ENCODE measurements at places on chromosomes 4 and X. TPM values are rescaled to one million over a fixed set of nuclear protein-coding genes. Genes with fewer than 3 reads are reported as not detected.

The ZNF711 gene
- total RNA-seq = 0.33 TPM

The BTC gene
- not detected for total RNA-seq

The NPY1R gene
- not detected for total RNA-seq

The FAM133A gene
- not detected for total RNA-seq

GRCh38 chrX:137194164-137194563 lies 160.4 kb upstream of the GPR101 start:
- H3K27me3 ChIP-seq = peaks cover 1% of the 10 kb centered on the region
- H3K4me1 ChIP-seq = no peaks in the 10 kb centered on the region
- H3K4me3 ChIP-seq = no peak overlapping the region
- no peaks in the 10 kb centered on the region for H3K36me3 ChIP-seq
- peak; percentile 18 for DNase-seq

DNA sequence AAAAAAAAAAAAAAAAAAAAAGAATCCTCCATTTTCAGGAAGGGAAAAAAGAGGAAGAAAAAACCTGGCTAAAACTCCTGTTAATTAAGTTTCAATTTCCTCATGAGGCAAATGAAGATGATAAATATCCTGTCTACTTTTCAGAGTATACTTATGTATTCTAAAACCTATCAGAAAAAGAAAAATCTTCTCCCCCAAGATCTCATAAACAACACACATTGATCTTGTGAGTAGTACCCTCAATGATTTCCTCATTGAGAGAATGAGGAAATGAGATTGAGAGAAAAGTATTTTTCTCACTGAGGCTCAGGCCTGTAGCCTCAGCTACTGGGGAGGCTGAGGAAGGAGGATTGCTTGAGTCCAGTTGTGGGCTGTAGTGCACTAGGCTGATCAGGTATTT lies 146.7 kb downstream of the TET2 start:
- no peak overlapping the region for H3K27ac ChIP-seq
- no peak for DNase-seq
- no peak overlapping the region for H3K4me3 ChIP-seq
- no peaks in the 10 kb centered on the region for H3K4me1 ChIP-seq
- peaks cover 8% of the 10 kb centered on the region for H3K36me3 ChIP-seq

GRCh38 chr4:8195841-8196458 lies 3.1 kb upstream of the SH3TC1 start:
- peaks cover 20% of the 10 kb centered on the region for H3K4me1 ChIP-seq
- no peak overlapping the region for H3K27ac ChIP-seq
- no peak overlapping the region for H3K4me3 ChIP-seq
- DNase-seq = no peak

GRCh38 chr4:63296773-63297172 lies 1112.5 kb downstream of the TECRL start:
- H3K36me3 ChIP-seq = no peaks in the 10 kb centered on the region
- no peaks in the 10 kb centered on the region for H3K27me3 ChIP-seq
- no peak overlapping the region for H3K27ac ChIP-seq
- H3K4me1 ChIP-seq = no peaks in the 10 kb centered on the region
- no peak for DNase-seq

GRCh38 chr4:113534711-113535110 lies 226.8 kb downstream of the CAMK2D start:
- H3K27ac ChIP-seq = no peak overlapping the region
- peaks cover 41% of the 10 kb centered on the region for H3K36me3 ChIP-seq
- no peaks in the 10 kb centered on the region for H3K27me3 ChIP-seq
- no peak overlapping the region for H3K4me3 ChIP-seq

- no peak for DNase-seq
- peaks cover 19% of the 10 kb centered on the region for H3K36me3 ChIP-seq
- H3K4me3 ChIP-seq = no peak overlapping the region
- no peaks in the 10 kb centered on the region for H3K27me3 ChIP-seq
Measured at GRCh38 chrX:48694776-48695533, 1.6 kb upstream of the SUV39H1 start.

- no peak overlapping the region for H3K27ac ChIP-seq
- no peak for DNase-seq
- H3K27me3 ChIP-seq = peaks cover 7% of the 10 kb centered on the region
- no peaks in the 10 kb centered on the region for H3K36me3 ChIP-seq
Measured at GRCh38 chr4:1759170-1759817, 33.8 kb upstream of the FGFR3 start.

GRCh38 chr4:139209470-139210063 lies 32.5 kb upstream of the ELF2 start:
- no peak overlapping the region for H3K4me3 ChIP-seq
- H3K36me3 ChIP-seq = no peaks in the 10 kb centered on the region
- H3K4me1 ChIP-seq = peaks cover under 1% of the 10 kb centered on the region
- H3K27ac ChIP-seq = no peak overlapping the region
- DNase-seq = no peak

DNA sequence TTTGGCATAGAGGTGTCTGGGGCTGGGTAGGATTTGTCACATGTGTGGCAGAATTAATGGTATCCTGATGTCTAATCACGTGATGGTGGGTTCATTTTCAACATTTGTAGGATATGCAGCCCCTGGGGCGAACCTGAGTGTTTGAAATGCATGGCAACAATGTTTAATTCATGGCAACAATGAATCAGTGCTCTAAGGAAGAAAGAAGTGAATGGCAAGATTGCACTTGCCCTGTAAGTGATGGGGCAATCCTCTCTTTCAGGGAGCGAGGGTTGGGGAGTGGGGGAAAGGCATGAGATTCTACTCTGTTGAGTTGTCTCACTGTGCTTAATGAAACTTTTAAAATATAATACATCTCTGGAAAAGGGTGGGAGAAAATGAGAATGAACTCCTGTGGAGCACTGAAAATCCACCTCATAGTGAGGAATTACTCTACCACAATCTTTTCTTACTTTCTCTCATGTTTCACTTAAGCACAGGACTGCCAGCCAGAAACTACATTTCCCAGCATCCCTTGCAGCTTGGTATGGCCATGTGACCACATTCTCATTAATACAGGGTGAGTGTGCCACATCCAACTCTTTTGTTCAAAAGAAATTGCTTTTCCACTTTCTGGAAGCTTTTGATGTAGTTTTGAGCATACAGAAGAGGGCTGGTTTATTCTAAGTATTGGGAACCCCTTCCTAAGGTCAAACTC lies 64.0 kb upstream of the PGM2 start:
- no peak overlapping the region for H3K27ac ChIP-seq
- no peaks in the 10 kb centered on the region for H3K36me3 ChIP-seq

- H3K36me3 ChIP-seq = no peaks in the 10 kb centered on the region
- no peaks in the 10 kb centered on the region for H3K4me1 ChIP-seq
- H3K4me3 ChIP-seq = no peak overlapping the region
- no peak for DNase-seq
- no peak overlapping the region for H3K27ac ChIP-seq
Measured at GRCh38 chr4:81257021-81257420, 42.0 kb upstream of the PRKG2 start.

DNA sequence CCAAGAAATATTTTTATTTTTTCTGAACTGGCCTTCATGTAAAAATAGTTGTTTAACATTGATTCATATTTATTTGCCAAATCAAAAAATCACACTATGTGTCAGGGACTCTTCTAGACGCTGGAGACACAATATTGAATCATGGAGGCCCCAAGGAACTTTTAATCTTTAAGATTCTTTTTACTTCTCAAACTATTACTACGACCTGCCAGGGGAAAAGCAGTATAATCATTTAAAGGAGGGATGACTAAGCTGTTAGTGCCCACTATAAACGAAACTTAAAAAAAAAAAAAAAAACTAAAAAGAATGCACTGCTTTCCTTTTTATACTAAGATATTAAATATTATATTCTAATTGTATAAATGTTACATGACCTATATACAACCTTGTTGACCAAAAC lies 84.7 kb downstream of the PPA2 start:
- no peak overlapping the region for H3K4me3 ChIP-seq
- no peak for DNase-seq

- H3K27ac ChIP-seq = no peak overlapping the region
- H3K27me3 ChIP-seq = no peaks in the 10 kb centered on the region
- no peaks in the 10 kb centered on the region for H3K4me1 ChIP-seq
- no peak overlapping the region for H3K4me3 ChIP-seq
- no peaks in the 10 kb centered on the region for H3K36me3 ChIP-seq
- DNase-seq = no peak
Measured at GRCh38 chrX:151780621-151781020, 46.1 kb downstream of the CNGA2 start.

GRCh38 chr4:182738283-182739047 lies 178.7 kb downstream of the DCTD start:
- no peaks in the 10 kb centered on the region for H3K36me3 ChIP-seq
- no peaks in the 10 kb centered on the region for H3K4me1 ChIP-seq
- no peak overlapping the region for H3K4me3 ChIP-seq
- H3K27me3 ChIP-seq = peaks cover 4% of the 10 kb centered on the region
- no peak overlapping the region for H3K27ac ChIP-seq

DNA sequence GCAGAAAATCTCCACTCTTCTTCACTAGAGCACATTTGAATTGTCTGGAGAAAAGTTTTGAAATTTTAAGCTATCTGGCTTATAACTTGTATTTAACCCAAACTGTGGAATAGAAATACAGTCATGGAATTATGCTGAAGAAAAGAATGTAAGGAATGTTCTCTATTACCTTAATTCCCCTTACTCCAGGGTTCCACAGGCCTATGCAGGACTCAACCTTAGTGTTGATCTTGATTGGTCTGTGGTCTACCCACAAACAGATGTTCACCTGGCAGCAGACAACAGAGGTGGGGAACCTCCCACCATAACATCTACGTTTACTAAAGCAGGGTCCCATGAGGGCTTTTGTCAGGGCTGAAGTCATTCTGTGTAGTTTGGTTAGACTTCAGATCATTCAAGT lies 189.3 kb upstream of the GPRIN3 start:
- no peaks in the 10 kb centered on the region for H3K36me3 ChIP-seq
- peaks cover 7% of the 10 kb centered on the region for H3K27me3 ChIP-seq
- no peaks in the 10 kb centered on the region for H3K4me1 ChIP-seq
- DNase-seq = no peak
- no peak overlapping the region for H3K27ac ChIP-seq

DNA sequence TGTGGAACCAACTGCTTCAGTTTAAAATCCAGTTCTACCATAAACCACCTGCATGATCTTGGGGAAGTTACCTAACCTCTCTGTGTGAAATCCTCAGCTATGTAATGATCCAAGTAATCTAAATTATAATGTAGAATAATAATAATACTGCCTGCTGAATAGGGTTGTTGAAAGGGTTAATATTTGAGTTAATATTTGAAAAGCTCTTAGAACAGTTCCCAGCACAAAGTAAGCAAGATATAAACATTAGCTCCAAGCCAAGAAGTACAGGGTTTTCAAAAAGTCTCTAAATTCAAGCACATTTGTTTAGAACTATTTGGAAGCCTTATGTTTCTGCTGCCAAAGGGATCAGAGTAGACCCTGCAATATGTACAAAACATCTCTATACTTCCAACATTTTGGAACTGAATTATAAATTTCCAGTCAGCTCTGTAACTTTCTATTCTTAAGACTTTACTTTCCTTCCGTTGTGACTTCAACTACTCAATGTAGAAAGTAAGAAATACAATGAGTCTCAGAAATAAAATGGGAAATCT lies 76.7 kb upstream of the FAM9C start:
- no peaks in the 10 kb centered on the region for H3K27me3 ChIP-seq
- H3K36me3 ChIP-seq = peaks cover 2% of the 10 kb centered on the region
- no peak for DNase-seq
- H3K27ac ChIP-seq = no peak overlapping the region
- no peak overlapping the region for H3K4me3 ChIP-seq

- no peaks in the 10 kb centered on the region for H3K36me3 ChIP-seq
- no peak for DNase-seq
- H3K4me1 ChIP-seq = no peaks in the 10 kb centered on the region
- H3K27me3 ChIP-seq = no peaks in the 10 kb centered on the region
- no peak overlapping the region for H3K27ac ChIP-seq
- H3K4me3 ChIP-seq = no peak overlapping the region
Measured at GRCh38 chr4:10371869-10372471, 85.3 kb downstream of the ZNF518B start.

DNA sequence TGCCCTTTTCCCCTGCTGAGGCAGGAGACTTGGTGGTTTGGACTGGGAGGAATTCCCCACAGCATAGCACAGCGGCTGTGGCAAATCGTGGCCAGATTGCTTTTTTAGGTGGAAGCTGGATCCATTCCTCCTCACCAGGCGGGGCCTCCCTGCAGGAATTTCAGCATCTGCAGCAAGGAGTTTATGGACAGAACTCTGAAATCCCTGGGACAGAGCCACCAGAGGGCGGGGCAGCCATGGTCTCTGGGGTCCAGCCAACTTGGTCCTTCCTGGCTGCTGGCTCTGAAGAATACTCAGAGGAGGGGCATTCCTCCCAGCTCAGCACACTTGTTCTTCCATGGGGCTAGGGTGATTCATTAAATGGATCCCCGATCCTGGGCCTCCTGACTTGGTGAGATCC lies 794.3 kb downstream of the SH3BGRL start:
- H3K36me3 ChIP-seq = no peaks in the 10 kb centered on the region
- H3K27me3 ChIP-seq = no peaks in the 10 kb centered on the region

GRCh38 chrX:37787423-37787869 lies 7.6 kb downstream of the CYBB start:
- H3K36me3 ChIP-seq = no peaks in the 10 kb centered on the region
- H3K4me1 ChIP-seq = peaks cover 19% of the 10 kb centered on the region
- no peak for DNase-seq
- no peaks in the 10 kb centered on the region for H3K27me3 ChIP-seq

- H3K27ac ChIP-seq = no peak overlapping the region
- no peak overlapping the region for H3K4me3 ChIP-seq
- no peaks in the 10 kb centered on the region for H3K36me3 ChIP-seq
Measured at GRCh38 chr4:125750828-125751466, 436.2 kb downstream of the FAT4 start.

GRCh38 chrX:19040373-19040772 lies 56.5 kb upstream of the PHKA2 start:
- DNase-seq = no peak
- no peaks in the 10 kb centered on the region for H3K36me3 ChIP-seq
- H3K4me1 ChIP-seq = no peaks in the 10 kb centered on the region

GRCh38 chr4:72761368-72762038 lies 192.5 kb upstream of the ADAMTS3 start:
- H3K4me3 ChIP-seq = no peak overlapping the region
- H3K27me3 ChIP-seq = peaks cover 3% of the 10 kb centered on the region
- no peak for DNase-seq
- H3K36me3 ChIP-seq = no peaks in the 10 kb centered on the region
- H3K4me1 ChIP-seq = no peaks in the 10 kb centered on the region
- H3K27ac ChIP-seq = no peak overlapping the region
